CD4-positive, CD25-positive, alpha-beta regulatory T cell (primary cell): ENCODE measurements at places on chromosomes 5 and 9.
A peak's percentile ranks its signal among the peaks of the same experiment; 100 is the strongest.

GRCh38 chr9:113309204-113309813, 6.1 kb upstream of the RNF183 start:
- DNase-seq = no peak

- no peak for DNase-seq
Measured at GRCh38 chr5:168578006-168578405, 1.2 kb downstream of the PANK3 start.

DNA sequence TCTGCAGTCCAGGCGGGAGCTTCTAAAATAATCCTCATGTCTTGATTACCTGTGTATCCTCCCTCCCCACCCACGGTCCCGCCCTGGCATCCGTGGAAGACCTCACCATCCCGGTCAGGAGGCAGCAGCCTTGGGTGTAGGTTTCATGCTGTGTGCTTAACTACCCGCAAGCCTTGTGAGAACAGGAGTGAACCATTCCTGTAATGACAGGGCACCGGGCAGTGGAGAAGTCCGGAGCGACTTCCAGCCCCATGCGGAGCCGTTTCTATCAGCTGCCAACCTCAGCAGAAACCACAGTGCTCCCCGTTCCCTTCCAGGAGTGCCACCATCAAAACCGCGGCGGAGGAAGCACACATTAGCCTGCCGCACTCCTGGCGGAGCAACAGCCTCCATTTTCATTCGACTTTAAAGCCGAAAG, 123.5 kb upstream of the LMX1B start:
- no peak for DNase-seq

- no peak for DNase-seq
Measured at GRCh38 chr9:122084026-122084675, 9.0 kb downstream of the TTLL11 start.

GRCh38 chr9:98251551-98251950, 3.9 kb downstream of the TBC1D2 start:
- no peak for DNase-seq

DNA sequence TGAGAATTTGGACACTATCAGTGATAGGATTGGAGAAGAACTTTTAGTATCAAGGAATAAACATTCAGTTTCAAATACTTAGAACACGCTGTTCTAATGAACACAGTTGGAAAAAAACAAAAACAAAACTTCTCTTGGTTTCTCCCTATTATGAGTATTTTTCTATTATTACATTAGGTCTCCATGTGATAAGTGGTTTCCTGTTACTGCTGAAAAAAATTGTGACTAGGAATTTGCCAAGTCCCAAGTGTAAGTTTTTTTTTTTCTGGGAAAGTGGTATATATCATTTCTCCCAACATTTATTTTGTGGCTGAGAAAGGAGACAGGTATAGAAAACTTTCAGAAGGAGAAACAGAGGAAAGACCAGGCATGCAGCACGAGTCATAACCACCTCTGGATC, 41.1 kb downstream of the PCSK1 start:
- no peak for DNase-seq

DNA sequence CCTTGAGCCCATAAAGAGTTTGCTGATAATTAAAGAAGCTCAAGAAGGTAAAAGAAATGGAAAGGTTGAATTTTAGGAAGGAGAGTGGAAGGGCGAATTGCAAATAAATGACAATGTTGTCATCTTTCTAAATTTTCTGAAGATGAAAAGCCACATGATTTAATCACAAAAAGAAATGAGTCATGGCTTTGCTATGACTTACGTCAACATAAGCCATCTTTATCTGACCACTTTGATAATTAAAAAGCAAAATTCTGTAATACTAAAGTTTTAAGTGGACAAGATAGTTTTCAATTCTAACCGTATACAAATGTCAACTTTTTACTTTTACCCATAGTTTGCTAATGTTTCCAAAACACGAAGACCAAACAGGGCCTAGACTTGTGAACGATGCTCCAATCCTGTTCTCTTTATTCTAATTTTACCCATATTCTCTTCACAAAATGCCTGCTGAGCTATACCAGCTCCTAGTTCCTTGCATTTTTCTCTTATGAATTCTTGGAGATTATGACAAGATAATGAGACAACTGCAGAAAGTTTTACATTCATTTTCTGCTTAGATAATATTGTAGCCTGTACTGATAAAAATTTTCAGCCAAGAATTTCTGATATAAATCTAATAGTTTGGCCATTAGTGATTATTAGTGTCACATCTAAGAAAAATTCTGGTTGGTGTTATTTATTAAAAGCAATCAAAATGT, 21.8 kb upstream of the PRUNE2 start:
- DNase-seq = no peak

- DNase-seq = no peak
Measured at GRCh38 chr9:76642701-76643209, 121.5 kb upstream of the PCA3 start.

GRCh38 chr5:160461378-160461777, 39.7 kb downstream of the PTTG1 start:
- DNase-seq = no peak

DNA sequence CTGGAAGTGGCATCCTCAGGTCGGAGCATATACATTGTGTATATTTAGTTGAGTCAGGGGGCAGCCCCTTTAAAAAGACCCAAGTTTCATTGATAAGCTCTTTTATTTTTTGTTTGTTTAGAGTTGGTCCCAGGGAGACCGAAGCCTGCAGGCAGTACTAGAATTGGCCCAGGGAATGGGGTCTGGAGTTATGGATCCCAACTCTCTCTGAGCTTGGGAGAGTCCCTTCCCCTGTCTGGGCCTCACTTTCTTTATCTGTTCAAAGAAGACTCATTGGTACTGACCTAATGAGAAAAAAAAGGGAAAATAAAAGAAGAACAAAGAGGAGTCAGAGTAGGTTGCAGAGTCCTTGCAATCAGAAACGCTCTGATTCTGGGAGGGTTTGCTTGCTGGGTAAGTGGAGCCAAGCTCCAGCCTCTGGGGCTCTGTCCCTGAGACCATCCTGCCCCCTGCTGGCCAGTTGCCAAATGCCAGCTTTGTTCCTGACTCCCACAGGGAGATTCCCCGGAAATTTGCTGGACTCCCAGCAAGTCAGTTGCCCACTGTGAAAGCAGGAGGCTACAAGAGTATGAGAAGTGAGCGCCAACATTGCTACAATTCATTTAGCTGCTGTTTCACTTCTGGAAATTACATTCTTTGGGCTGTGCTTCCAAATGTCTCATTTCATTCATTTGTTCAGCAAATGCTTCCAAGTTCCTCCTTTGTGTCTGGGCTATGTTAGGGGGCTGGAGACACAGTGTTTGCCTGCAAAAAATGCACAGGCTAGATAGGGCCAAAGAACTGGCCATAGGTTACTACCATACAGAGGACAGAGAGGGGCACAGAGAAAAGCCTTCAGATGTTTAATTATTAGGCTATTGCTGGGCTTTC, 156.2 kb downstream of the MELK start:
- peak; percentile 54 for DNase-seq

DNA sequence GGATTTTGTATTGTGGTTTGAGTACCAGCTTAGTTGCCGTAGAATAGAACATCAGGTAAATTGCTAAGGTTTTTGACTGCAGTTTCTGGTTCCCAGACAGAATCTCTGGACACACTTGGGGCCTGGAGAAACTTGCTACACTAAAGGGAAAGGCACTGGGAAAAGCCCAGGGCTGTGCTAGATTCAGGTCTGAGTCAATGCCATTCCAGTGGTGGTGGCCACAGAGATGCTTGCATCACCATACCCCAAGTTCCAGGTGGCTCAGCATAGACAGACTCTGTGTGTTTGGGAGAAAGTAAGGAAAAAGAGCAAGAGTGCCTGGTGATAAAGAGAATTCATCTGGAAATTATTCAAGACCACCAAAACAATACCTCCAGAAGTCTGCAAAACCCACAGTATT, 120.6 kb downstream of the HMHB1 start:
- DNase-seq = no peak

DNA sequence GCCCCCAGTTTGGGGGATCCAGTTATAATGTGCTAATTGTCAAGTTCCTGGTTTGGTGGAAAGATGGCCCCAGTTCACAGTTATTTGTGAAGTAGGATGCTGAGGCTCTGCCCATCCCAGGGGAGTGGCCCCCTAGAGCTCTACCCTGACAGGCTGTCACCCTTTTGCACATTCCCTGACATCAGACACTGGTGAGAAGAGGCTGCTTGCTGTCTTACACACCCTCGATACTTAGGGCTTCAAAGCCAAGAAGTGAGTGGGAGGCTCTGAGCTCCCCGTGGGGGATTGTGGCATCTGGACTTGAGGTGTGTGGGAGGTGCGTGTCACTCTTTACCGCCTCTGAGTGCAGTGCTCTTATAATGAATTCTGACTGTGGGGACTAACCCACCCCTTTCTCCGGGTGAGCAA, 168.5 kb downstream of the DOCK2 start:
- peak; percentile 25 for DNase-seq

DNA sequence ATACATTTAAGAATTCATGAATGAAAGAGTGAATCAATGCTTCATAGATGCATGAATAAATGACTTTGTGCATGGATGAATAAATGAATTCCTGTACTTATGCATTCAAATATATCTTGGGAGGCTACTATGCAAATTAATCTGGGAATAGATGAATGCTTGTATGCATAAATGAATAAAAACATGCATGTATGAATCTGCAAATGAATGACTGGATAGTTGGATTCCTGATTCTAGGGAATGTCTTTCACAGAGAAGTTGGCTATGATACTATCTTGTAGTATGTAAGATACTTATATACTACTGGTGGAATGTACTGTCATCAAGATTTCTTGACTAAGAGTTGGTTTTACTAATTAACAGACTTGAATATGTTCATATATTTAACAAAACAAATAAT, 75.3 kb upstream of the ASTN2 start:
- no peak for DNase-seq

- no peak for DNase-seq
Measured at GRCh38 chr5:963310-963672, 45.3 kb upstream of the NKD2 start.

GRCh38 chr9:68838245-68838644, 133.2 kb downstream of the PIP5K1B start:
- no peak for DNase-seq

- no peak for DNase-seq
Measured at GRCh38 chr9:93218671-93219420, 34.9 kb downstream of the WNK2 start.

GRCh38 chr5:142544071-142544753, 141.7 kb downstream of the FGF1 start:
- no peak for DNase-seq

DNA sequence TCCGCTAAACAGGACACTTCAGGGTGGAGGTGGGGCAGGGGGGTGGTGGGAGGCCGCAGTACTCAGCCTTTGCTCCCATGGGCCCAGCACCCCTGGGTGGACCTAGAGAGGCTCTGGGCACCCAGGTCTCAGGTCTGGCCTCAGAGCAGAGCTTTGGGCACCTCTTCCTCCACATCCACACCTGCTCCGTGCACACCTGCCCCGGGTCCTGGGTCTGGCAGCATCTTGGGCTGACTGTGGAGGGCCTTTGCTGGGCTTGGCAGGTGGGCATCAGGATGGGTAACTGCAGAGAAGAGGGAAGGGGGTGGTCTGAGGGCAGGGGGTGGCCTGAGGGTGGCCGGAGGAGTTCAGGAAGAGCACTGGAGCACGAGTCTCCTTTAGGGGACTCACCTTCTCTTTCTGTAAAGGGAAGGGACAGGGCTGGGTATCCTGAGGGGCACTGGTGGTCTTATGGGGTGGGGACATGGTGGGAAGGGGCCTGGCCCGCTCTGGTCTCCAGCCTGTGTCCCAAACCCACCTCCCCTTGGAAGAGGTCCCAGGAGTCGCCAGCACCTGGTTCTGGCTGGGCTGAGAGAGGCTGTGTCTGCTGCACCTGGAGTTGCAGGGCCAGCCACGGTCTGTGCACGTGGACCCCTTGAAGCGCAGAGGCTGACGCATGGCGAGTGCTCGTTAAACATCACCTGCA, 106.7 kb upstream of the IER5L start:
- no peak for DNase-seq

- peak; percentile 25 for DNase-seq
Measured at GRCh38 chr5:65825408-65826328, 100.7 kb upstream of the ERBIN start.

GRCh38 chr9:80644044-80644443, 1045.3 kb downstream of the TLE1 start:
- DNase-seq = no peak

DNA sequence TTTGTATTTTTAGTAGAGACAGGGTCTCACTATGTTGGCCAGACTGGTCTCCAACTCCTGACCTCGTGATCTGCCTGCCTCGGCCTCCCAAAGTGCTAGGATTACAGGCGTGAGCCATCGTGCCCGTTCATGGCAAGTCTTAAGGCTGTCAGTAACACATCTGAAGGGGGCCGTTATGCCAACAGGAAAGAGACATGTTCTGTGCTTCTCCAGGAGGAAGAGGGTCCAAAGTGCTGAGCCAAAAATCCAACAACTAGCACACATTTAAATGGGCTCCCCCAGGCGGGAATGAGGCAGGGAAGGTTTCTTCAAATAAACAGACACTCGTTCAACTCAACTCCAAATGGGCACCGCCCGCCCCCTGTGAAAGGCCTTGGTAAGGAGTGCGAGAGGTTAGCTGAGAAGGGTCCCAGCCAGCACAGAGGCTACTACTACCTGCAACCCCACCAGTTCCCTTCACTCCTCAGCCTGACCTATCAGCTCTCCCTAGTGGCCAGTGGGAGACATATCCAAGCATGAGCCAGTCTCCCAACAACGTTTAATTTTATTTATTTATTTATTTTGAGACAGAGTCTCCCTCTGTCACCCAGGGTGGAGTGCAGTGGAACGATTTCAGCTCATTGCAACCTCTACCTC, 84.1 kb upstream of the DMRT1 start:
- no peak for DNase-seq

GRCh38 chr5:3122216-3122615, 370.7 kb upstream of the IRX2 start:
- no peak for DNase-seq

DNA sequence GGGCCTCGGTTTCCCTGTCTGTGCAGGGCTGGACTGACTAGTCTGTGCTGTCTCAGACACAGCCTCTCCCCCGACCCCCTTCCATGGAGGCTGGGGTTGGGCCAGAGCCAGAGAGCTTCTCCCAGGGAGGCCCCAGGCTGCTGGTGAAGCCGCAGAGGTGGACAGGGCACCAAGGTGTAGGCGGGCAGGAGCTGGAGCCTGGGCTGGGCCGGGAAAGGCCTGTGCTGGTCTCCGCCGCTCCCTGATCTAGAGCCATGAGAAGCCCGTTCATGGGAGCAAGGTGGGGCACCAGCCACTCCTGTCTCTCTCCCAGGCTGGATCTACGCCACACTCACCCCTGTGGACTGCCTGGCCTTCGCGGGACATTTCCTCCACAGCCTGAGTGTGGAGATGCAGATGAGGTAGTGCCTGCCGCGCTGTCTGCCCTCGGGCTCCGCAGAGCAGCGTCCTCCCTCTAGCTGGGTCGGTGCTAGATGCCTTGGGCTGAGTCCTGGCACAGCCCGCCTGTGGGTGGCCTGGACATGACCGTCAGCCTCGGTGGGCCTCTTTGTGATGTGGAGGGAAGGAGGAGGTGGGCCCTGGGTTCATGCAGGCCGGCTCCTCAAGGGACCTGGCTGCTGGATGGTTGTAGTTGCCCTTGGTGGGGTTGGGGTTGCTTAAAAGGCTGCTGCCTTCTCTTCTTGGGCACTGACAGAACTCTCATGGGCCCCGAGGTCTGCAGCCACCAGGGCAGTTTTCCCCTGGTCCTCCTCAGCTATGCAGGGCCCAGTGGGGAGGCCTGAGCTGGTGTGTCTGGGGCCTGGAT, 79.4 kb downstream of the PHF2 start:
- no peak for DNase-seq

GRCh38 chr5:170635706-170636105, 131.9 kb downstream of the KCNIP1 start:
- DNase-seq = no peak

- no peak for DNase-seq
Measured at GRCh38 chr5:3475674-3476073, 120.0 kb upstream of the IRX1 start.

GRCh38 chr5:161544350-161544765, 2.2 kb downstream of the GABRB2 start:
- no peak for DNase-seq

GRCh38 chr5:155938051-155938450, 388.9 kb upstream of the SGCD start:
- DNase-seq = no peak
